NCI-H524 (cell line): ENCODE measurements at places on chromosomes 7 and 10.

DNA sequence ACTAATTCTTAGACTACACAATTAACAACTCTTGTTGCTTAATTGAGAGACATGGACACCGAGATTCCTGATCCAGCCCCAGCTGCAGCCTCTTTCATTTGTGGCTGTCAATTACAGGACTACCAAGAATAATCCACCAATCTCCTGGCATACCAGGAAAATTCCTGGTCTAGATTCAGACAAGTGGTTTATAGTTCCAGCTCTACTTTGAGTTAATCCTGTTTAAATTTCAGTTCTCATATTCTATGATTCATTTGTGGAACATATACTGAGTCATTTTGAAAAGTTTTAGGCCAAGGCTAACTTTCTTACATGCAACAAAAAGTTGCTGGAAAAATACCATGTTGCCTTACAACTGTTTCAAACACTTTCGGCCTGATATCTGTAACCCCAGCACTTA is 253.5 kb downstream of the MAGI2 start:
- DNase-seq = no peak

DNA sequence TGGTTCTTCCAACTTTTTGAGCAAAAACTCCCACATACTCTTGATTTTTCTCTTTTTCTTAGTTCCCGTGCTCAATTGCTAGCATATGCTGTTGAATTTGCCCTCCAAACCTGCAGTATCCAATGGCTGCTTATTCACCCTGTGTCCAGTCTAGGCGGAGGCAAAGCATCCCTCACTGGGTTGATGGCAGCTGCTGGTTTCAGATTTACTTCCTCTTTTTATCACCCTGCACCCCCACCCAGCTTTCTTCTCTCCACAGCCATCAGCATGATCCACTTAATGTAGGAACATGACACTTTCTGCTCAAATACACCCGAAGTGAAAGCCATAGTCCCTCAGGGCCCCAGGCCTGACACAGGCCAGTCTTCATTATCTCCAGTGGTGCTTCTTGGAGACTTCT is 87.6 kb upstream of the ADARB2 start:
- no peak for DNase-seq

DNA sequence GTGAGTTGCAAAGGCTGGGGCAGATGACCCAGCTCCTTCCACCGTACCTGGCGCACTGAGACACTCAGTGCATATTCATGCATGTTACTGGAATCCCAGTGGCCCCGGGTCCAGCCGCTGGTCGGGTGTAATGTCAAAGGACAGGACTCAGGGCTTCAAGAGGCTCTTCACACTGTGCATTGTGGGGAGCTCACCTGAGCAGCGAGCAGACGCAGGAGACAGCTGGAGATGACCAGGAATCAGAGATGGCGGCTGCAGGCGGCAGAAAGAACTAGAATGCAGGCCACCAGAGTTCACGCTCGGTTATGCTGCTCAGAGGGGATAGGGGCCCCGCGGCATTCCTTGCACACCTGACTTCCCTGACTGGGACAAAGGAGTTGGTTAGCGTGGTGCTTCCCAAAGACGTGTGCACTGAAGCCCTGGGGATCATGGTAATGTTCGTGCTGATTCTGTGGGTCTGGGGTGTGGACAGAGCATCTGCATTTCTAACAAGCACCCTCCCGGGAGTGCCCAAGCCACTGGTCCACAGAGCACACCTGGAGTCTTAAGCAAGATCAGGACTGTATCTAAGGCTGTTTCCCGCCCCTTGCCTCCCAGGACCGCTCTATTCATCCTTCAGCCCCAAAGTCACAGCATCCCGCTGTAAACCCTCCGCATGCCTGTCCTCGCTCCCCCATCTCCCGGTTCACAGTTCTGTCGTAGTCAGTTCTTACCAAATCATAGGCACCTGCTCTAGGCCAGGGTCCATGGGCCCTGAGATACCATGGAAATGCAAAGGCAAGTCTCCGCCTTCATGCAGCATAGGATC is 71.0 kb downstream of the MKI67 start:
- no peak for DNase-seq

DNA sequence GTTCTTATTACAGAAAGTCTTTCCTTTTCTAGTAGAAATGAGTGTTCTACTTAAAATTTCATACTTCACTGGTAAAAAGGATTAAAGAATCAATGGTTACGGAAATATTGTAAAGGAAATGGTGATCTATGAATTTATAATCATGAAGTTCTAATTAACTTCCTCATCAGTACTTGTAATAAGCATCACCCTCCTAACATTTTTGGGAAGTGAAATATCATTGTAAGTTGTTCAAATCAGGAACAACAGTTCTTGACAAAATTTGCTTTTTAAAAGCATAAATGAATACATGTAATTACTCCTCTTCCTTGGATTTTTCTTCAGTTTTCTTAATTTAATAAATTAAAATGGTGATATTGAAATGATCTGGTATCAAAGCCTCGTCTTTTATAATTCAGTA is 5.6 kb upstream of the PCGF5 start:
- DNase-seq = no peak

DNA sequence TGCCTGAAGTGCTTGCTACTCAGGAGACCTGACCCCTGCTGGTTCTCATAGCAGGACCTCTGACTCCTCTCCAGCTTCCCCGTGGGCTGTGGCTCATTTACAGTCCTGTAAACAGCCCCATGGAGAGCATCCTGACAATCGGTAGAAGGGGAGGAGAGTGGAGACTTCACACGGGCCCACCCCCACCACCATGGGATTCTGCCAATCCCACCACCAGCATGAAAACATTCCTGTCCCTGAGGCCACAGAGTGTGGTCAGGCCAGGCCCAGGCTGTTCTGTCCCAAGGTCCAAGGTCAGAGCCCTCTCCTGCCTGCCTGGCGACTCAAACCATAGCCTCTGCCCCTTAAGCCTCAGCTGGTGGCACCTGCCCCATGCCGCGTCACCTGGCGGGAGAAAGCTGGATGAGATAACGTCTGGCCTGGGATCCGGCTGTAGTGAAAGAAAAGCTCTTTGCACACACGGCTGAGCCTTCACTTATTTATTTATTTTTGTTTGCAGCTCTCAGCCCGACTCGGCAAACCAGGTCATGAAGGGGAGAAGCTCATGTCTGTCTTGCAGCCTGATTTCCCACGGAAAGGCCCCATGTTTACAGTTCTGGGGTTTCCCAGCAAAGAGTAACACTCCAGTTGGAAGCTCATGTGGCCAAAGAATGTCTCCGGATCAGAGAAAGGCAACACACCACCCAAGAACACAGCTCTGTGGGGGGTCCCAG is 293.6 kb upstream of the ZMIZ1 start:
- DNase-seq = no peak

DNA sequence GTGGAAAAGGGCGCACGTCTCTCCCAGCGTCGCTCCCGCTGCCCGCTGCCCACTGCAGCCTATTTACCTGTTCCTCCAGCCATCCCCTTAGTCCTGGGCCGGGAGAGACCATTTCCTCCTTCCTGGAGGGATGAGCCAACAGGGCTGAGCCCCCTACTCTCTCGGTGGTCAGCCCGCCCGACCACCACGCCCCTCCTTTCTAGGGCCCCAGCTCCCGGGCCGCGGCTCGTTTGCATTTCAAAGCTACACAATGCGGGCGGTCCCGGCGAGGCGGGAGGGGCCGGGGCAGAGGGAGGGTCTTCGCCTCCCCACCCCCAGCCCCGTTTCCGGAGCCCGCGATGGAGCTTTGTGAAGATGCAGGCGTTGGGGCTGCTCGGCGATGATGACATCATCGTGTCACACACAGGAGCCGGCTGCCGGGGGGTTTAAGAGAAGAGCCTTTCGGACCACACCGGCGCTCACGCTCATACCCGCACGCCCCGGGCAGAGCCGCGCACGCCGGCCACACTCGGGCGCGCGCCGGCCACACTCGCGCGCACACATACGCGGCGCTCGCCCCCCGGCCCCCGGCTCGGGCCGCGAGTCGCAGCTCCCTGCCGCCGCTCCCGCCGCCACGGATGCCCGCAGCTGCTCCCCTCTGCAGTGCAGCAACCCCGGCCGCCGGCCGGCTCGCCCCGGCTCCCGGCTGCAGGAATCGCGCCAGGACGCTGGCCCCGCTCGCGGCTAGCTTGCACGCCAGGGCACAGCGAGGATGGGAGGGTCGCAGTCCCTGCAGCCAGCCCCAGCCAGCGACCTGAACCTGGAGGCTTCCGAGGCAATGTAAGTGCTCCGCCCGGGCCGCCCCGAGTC is 107.7 kb upstream of the BTBD16 start:
- peak; percentile 38 for DNase-seq

GRCh38 chr7:139992353-139993044 is 70.3 kb downstream of the PARP12 start:
- DNase-seq = no peak

- DNase-seq = no peak
These were observed 920.8 kb upstream of the ZNF722 start for GRCh38 chr7:63077841-63078240.

GRCh38 chr10:1462521-1462920 is 274.8 kb downstream of the ADARB2 start:
- no peak for DNase-seq
